Right hindlimb (tissue), 1 donor: ENCODE measurements at places on chromosomes 13 and 19.

- no peak for DNase-seq
These were observed 2.8 kb downstream of the MAST1 start for GRCh38 chr19:12841094-12841493.

GRCh38 chr19:10885201-10886169 lies 14.1 kb downstream of the CARM1 start:
- no peak for DNase-seq

DNA sequence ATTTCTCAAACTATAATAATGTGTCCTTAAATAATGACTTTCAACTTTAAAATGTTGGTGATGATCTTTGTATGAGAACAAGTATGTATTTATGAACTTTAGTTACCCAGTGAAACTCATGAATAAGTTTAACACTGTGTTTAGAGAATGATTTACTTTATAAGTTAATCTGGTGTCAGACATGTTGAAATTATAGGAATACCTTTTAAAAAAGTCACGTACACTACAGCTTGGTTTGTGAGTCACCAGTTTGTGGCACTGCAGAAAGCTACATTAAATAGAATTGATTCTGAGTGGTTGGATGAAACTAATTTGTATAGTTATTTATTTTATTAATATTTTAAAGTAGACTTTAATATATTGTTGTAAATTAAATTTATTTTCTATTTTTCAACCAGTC lies 1366.2 kb upstream of the PCDH20 start:
- no peak for DNase-seq

GRCh38 chr13:110470272-110471009 lies 91.1 kb downstream of the RAB20 start:
- DNase-seq: no peak

- peak; percentile 68 for DNase-seq
These were observed 164.7 kb downstream of the KATNAL1 start for GRCh38 chr13:30142486-30143211.

DNA sequence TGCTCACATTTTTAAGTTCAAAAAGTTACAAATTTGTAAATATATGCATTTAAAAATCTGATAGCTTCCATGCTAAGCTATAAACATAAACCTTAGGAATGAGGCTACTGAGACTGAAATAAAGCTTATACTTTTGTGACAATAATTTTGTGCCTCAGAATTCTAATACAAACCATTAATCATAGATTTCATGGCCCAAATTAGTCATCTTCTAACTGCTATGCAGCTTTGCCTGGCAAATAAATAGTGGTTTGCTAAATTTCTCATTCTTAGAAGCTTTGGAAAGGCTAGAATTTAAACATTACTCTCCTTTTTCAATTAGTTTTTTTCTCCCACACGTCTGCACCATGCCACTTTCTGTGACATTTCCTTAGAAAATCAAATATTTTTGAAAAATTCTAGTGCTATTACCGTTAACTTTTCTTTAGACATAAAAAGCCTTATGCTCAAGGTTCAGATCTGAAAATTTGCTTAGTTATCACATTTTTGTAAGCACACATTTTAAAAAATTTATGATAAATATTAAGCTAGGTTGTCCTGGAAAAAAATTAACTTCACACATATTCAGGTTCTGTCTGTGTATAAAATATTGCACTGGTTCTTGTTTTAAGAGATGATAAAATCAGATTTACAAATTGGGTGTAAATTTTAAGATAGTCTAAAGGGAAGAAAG lies 46.9 kb downstream of the FNDC3A start:
- DNase-seq: no peak

GRCh38 chr13:78604782-78605611 lies 1.6 kb upstream of the POU4F1 start:
- DNase-seq: no peak

DNA sequence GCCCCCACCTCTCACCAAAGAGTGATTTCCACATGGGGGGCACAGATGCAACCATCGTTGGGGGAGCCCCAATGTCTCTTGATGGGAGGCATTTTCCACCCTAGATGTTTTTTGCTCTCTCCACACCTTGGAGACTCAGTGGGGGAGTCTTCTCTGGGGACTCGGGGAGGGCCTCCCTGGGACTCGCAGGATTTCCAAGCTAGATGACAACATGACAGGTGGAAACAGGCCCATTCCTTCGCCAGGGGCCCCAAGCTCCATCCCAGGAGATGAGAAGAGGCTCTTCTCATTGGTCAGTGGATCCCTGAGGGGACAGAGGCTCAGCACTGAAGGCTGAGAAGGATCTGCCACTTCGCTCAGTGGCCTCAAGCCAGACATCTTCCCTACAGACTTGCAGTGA lies 12.7 kb upstream of the KIR2DL4 start:
- DNase-seq: no peak

GRCh38 chr13:33438918-33439317 lies 153.4 kb upstream of the STARD13 start:
- no peak for DNase-seq

DNA sequence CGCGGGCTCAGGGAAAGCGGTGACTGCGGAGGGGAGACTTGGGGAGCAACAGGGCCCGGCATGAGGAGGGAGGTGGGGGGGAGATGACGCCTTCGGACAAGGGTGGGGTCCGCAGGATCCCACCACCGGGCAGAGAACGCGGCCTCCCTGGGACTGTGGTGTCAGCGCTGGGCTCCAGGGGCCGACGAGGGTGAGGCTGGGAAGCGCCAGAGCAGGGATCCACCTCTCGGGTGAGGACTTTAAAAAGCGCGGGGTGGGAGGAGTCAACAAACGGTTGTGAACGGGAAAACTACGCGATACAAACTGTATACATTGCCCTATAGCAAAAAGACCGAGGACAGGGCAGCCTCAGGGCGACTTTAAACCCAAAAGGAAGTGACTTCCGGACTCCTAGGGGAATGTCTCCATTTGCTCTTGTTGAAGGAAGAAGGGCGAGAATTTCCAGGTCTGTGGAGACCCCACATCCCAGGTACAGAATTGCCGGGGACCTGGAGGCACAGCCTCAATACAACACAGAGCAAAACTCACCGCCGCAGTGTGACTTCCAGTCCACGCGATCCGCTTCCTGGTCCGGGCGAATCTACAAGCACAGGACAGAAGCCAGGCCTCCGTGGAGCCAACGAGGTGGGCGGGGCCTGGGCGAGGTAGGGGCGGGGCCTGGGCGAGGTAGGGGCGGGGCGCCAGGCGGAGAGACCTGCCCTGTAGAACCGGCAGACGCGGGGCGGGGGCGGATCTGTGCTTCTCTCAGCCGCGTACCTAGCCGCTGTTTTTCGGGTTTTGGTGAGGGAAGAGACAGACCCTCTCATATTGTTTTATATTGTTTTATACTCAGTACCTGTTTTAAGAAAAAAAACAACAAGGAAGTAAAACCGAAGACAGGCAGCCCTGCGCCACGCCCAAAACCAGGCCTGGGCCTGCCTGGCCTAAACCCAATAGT lies at the start of gene ZNF888:
Gene ZNF888, minus strand, starts transcription at position 588 of the 937 bp plus-strand sequence. CDS start 5,555 bp downstream, outside the sequence.
- peak; percentile 91 for DNase-seq

DNA sequence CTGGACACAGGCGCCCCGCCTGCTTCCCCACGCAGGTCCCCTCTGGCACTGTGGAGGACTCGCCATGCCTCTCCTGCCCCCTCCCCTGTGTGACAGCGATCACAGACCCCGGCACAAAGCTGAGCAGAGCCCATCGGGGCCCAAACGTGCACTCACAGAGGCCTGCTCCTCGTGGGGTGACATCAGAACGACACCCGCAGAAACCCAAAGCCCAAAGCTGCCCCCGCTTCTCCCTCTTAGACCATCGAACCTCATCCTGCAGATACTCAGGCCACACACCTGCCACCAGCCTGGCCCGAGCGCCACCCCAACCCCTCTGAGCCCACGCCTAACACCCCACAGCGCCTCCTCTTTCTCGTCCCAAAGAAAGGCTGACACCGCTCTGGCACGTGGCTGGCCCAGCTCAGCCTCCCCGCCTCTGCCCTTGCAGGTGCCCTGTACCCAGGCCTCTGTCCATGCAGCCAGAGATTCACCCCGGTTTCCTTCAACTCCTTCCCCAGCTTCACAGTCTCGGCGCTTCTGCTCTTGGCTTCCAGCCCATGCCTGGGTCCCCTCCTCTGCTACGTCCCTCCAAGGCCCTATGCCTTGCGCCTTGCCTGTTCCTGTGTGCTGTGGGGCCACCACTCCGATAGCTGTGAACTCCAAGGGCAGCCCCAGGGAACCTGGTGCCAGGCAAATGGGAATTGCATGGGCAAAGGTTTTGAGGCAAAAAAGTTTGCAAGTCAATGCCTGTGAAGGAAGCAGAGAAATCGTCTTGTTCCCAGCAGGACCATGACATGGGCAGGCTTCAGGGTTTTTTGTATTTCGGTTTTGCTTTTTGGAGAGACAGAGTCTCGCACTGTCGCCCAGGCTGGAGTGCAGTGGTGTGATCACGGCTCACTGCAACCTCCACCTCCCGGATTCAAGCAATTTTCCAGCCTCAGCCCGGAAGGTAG lies 831 bp upstream of the CBARP start:
- DNase-seq: no peak

- DNase-seq: no peak
These were observed 359.3 kb upstream of the PCDH20 start for GRCh38 chr13:61774903-61775302.

DNA sequence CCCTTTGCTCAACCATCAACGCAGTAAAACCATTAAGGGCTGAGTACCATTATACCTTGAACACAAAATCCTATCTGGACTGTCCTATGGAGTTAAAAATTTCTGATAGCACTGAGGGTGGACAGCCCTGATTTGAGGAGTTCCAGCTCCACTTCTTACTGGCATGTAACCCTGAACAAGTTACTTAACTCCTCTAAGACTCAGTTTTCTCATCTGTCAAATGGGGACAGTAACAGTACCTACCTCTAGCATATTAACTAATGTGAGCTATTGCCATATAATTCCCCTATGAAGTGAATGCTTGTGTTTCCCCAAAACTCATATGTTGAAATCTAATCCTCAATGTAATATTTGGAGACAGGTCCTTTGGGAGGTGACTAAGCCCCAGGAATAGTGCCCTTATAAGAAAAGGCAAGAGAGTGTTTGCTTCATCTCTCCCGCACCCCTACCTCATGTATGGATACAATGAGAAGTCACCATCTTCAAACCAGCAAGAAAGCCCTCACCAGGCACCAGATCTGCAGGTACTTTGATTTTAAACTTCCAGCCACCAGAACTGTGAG lies 61.9 kb upstream of the DOCK9 start:
- DNase-seq: no peak

DNA sequence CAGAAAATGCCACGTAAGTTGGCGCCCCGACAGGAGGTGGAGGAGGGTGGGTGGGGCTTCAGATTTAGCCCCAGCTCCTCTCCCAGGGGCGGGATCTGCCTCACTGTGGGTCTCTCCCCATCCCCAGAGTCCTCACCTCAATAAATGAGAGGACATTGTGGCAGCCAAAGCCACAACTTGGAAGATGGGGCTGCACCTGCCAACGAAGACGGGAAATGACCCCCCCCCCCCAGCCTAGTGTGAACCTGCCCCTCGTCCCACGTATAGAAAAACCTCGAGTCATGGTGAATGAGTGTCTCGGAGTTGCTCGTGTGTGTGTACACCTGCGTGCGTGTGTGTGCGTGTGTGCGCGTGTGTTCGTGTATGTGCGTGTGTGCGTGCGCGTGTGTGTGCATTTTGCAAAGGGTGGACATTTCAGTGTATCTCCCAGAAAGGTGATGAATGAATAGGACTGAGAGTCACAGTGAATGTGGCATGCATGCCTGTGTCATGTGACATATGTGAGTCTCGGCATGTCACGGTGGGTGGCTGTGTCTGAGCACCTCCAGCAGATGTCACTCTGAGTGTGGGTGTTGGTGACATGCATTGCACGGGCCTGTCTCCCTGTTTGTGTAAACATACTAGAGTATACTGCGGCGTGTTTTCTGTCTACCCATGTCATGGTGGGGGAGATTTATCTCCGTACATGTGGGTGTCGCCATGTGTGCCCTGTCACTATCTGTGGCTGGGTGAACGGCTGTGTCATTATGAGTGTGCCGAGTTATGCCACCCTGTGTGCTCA lies 1.5 kb upstream of the TRAPPC5 start:
- no peak for DNase-seq

GRCh38 chr13:105432438-105432837 lies 1103.0 kb downstream of the EFNB2 start:
- DNase-seq: no peak

GRCh38 chr13:45737571-45738017 lies 35.5 kb downstream of the CBY2 start:
- no peak for DNase-seq

- no peak for DNase-seq
These were observed at the start of gene SMIM17 for GRCh38 chr19:56642711-56643459. SMIM17 (plus strand) TSS chr19:56643159; CDS start chr19:56645668, 2,509 bp downstream.

- DNase-seq: no peak
These were observed 15.4 kb downstream of the MIR17HG start for GRCh38 chr13:91362908-91363307.

DNA sequence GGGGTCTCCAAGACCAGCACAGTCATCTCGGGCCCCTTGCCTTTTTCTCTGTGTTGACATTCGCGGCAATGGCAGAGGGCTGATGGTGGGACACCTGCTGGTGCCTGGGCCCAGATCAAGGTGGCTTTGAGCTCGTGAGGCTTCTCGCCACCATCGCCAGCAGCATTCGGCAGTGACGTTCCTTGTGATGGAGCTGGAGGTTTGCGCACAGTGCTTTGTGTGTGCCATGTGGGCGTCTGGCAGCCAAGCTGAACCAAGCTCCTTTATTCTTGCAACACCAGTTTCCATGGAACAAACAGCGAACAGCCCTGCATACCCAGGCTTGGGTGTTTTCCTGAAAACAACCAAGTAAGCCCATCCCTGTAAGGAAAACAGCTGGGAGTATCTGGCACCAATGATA lies 9.1 kb upstream of the TMEM255B start:
- no peak for DNase-seq

- DNase-seq: no peak
These were observed 4.9 kb upstream of the DMKN start for GRCh38 chr19:35518313-35518712.

DNA sequence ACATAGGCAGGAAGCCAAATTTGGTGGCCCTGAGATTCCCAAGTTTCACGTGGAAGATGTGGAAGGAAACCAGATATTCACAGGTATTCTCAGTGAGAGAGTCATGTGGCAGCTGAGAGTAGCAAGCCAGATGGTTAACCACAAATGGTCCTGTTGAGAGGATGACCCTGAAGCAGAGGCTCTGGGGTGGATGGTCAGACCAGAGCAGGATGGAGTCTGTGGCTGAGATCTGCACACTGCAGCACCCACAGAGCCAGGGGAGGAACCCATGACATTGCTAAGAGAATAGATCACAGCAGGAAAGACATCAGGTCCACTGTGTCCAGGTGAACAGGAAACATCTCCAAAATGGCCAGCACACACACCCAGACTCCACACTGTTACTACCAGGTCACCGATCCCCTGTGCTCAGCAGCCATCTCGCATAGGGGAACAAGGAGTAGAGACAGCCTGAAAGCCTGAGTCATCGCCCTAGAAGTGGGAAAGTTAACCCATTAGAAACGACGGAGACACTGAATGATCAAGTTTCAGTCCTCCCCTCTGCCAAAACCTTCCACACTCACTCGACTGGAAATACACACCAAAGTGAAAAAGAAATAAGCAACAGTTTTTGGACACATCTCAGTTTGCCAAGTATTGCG lies 160.0 kb downstream of the RBM26 start:
- no peak for DNase-seq

DNA sequence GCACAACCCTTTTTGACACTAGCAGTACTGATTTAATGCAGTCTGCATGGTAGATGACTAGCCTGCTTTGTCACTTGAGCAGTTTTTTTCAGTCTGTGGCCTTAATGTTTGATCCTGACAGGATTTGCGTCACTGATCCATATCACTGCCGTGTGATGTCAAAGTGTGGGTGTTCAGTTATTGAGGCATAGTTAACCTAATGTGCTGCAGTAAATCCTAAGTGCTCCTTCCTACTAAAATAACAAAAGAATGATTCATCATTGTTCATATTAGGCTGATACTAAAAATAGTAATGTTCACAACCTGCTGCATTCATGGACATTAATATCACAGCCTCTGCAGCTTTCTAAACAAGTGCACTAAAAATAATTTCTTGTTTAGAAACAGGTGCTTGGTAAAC lies 121.9 kb upstream of the MLNR start:
- DNase-seq: no peak
